HFF-Myc (cell line): ENCODE measurements at places on chromosomes 5 and 9.

- no peak for DNase-seq
Measured at GRCh38 chr5:167894631-167895472, 396.6 kb upstream of the WWC1 start.

GRCh38 chr5:58455066-58455465 lies 4.8 kb downstream of the PLK2 start:
- DNase-seq = no peak

GRCh38 chr9:136204838-136205706 lies at the start of gene LHX3:
LHX3 (minus strand) TSS chr9:136205128; CDS start chr9:136205012, 116 bp downstream.
- DNase-seq = no peak

DNA sequence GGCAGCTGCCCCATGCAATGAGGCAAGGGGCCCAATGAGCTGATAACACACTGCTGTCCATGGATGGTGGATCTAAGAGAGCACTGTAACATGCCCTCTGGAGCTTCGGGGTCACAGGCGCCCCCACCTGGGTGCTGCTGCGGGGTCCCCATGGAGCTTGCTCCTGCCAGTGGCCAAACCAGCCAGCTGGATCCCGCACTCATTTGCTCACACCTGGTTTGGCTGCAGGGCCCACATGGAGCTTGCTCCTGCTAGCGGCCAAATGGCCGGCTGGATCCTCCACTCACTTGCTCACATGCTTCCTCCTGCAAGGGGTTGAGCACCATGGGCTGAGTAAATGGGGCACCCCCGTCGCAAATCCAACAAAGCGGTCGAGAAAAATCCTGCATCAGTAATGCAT lies 68.3 kb upstream of the ARL15 start:
- DNase-seq = no peak

- no peak for DNase-seq
Measured at GRCh38 chr9:665296-665695, 176.2 kb upstream of the DMRT1 start.

GRCh38 chr5:163867738-163868137 lies 362.3 kb downstream of the MAT2B start:
- DNase-seq = no peak

DNA sequence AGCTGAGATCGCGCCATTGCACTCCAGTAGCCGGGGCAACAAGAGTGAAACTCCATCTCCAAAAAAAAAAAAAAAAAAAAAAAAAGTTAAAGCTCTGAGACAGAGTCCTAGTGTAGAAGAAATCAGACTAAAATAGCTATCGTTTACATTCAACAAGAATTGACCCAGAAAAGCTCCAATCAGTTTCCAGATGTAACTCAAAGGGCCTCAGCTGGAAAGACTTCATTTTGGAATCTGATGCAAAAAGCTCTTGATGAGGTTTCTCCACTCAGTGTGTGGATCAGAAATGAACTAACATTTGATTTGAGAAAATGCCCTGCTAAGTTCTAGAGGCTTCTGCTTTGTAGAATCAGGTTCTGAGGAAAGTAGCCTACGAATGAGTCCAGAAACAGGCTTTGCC lies 7.2 kb upstream of the C1QTNF2 start:
- no peak for DNase-seq

GRCh38 chr9:105295986-105296385 lies 51.5 kb downstream of the SLC44A1 start:
- DNase-seq = no peak

DNA sequence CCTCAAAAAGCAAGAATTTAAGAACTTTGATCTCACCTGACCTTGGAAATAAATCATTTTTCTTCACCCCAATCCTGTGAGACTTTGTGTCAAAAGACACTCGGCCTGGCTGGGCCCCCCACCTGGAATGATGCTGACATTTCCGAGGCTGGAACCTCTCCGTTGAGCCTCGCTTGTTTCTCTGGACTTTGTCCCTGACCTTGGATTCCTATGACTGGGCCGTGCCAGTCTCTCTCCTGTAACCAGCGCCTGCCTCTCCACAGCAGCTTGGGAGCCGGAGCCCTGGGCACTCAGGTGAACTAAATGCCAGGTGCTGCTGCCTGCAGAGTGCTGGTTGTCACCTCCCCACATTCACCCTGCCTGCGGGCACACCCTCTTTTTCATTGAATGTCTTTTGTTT lies 62.7 kb downstream of the RETREG1 start:
- no peak for DNase-seq

GRCh38 chr5:19555876-19556275 lies 432.1 kb downstream of the CDH18 start:
- no peak for DNase-seq

DNA sequence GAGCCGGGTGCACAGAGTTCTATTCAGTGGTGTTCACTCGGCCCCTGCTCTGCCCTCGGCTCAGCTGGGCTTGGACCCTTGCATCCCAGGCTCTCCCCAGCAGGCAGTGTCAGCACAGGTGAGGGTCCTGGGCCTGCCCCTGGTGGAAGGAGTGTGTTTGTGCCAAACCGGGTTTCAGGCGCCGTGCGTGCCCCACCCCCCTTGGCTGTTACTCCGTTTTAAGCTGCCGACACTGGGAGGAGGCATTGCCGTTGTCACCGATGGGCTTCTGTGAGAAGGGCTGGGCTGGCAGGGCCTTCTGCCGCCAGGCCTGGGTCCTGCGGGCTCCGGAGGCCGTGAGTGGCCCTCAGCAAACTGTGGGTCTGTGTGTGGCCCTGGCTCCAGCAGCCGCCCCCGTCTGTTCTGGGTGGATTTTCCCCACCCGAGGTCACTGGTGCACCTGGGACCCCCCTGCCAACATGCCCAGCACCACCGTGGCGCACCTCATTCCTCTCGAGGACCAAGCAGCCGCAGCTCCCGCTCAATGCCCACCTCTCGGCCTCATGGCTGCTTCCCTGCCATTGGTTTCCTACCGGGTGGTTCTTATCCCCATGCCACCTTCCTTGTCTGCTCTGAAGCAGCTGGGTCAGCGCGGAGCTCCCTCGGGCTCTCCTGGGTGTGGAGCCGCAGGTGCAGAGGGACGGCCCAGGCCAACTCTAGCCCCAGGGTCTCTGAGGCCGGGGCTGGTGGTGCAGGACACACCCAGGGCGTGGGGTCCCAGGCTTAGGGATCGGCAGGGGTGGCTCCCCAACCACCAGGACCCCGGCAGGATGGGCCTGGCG lies 44.3 kb upstream of the EXOC3 start:
- no peak for DNase-seq

- DNase-seq = no peak
Measured at GRCh38 chr9:70439991-70440706, 25.7 kb upstream of the KLF9 start.

GRCh38 chr9:84504360-84504759 lies 163.8 kb upstream of the SLC28A3 start:
- no peak for DNase-seq

GRCh38 chr5:128736553-128736952 lies 198.5 kb upstream of the FBN2 start:
- DNase-seq = no peak

DNA sequence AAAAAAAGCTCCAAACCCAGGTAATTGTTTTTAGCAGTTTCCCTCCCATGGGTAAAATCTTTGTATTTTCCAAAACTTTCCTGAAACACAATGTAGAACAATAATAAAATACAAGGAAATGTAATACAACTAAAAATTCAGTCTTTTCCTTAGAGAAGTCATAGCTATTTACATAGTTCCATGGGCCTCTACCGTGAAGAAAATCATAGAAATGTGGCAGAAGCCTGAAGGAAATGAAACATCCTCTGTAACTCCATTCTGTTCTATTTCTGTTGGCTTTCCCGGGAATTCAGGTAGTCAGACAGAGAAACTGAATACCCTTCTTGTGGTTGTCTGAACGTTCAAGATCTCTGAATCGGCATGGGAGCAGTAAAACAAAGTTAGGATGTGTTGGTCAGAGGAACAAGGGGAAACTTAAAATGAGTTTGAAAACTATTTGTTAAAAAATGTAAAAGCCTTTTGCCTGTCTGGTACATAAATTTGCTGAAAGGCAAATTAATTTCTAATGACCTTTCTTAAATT lies 202.4 kb upstream of the ZNF608 start:
- DNase-seq = no peak

DNA sequence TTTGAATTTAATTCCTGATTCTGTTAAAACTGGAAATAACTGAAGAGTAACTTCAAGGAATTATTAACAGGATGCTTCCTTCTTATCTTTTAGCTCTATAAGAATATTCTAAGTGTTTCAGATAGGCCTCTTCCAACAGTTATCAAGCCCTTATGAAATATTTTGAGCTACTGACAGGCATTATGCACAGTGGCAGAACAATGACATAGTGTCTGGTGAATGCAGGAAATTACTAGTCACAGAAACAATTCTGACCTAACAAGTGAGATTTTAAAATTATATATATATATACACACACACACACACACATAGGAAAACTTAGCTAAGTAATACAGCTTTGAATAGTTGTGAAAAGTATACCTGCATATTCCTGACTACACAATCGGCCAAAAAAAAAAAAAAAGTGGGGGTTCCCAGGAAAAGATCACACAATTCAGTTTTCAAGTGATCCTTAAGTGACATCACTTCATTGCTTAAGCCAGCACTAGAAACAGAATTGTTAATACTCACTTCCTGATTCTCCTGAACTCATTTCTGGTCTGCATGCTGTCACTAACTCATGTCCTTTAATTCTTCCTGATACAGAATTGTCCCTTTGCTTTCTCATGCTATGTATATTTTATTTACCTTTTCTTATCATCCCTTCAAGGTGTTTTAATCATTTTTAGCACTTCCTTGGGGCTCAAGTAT lies 77.3 kb downstream of the SLC25A46 start:
- DNase-seq = no peak

DNA sequence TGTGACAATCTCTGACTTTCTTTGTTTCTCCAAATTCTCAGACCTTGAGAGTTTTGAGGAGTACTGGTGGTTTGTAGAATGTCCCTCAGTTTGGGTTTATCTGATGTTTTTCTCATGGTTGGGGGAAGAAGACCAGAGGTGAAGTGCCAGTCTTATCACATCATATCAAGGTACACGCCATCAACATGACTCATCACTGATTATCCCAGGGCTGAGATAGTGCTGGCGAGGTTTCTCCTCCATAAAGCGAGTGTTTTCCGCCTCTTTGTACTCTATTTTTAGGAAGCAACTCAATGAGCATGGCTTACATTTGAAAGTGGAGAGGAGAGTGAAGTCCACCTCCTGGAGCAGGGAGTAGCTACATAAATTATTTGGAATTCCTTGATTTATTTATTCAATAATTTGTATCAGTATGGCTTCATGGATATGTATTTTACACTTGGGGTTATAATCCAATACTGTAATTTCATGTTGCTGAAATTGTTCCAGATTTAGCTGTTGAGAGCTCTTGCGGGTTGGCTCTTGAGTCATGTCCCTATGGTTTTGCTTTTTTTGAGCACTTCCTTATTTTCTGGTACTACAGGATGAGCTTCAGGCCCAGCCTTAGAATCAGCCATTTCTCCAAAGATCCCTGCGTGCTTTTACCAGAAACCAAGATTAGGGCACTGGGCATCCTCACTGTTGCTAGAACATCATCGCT lies 23.9 kb downstream of the DCANP1 start:
- no peak for DNase-seq

- no peak for DNase-seq
Measured at GRCh38 chr5:112276991-112277390, 142.1 kb downstream of the EPB41L4A start.

DNA sequence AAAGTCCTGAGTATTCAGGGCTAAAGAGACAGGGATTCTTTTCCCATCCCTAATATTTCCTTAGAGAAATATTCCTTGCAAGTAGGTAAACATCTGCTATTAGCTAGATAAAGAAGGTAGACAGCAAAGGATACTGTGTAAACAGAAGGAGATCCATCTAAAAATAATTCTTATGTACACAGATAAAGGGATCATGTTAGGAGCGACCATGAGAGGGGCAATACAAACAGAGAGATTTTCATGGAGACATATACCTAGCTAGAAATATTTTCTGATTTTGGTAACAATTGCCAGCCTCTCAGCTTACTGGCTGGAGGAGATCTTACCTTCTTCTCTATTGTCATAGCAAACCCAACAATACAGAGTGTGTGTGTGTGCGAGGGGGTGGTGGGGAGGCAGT lies 184.6 kb upstream of the DMAC1 start:
- DNase-seq = no peak

GRCh38 chr9:83509402-83509801 lies 28.8 kb downstream of the FRMD3 start:
- peak; percentile 19 for DNase-seq

GRCh38 chr5:34005211-34005610 lies 2.6 kb downstream of the AMACR start:
- no peak for DNase-seq

DNA sequence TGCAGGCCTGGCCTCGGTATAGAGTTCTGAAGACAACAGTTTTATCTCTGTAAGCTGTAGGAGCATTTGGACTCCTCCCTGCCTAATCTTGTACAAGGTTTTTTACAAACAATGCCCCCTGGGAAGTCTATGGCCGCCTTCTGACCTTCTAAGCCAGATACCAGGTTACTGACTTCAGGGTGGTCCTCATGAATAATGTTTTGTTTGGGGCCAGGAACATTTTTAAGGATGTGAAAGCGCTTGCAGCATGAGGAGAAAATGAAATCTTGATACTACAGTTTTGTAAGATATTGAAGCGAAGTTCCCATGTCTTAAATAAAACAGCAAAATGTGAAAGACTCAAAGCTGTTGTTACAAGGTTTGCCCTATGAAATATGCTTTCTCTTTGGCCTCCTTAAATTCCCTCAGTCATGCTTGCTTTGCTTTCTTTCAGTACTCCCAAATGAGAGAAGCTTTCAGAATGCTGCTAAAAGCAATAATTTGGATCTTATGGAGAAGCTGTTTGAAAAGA lies 5.2 kb downstream of the ANKDD1B start:
- DNase-seq = no peak

DNA sequence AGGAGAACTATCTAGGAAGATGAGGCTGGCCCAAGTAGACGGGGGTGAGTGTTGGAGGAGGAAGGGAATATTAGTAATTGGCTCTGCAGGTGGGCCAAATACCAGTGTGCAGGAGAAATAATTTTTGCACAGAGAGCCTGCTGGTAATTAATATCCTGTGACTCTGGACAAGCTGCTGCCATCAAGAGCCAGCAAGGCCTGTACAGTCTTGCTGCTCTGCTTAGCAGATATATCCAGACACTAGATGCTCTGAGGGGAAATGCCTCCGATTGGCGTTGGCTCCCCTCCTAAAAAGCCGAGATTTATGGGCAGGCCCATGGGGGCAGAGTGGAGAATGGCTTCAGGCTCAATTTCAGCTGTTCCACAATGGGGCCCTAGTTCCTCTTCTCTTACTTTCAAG lies 29.6 kb upstream of the ASTN2 start:
- no peak for DNase-seq
